ENCODE measurements at places on chromosomes 1 and 21. TPM values are rescaled to one million over a fixed set of nuclear protein-coding genes. Genes with fewer than 3 reads are reported as not detected.

Gene GUCA2A
- total RNA-seq, result not detected

Gene LRRC38
- total RNA-seq, result not detected

Gene GPR37L1
- total RNA-seq, result not detected

Gene TSPEAR
- total RNA-seq, result not detected

Gene OVAAL
- not detected for total RNA-seq

Gene TRNP1
- not detected for total RNA-seq

Gene FTCD
- total RNA-seq, result 0.18 TPM

Gene POGK
- total RNA-seq, result 34.4 TPM

Gene BRDT
- total RNA-seq, result 0.58 TPM

Gene AMY2B
- 8.6 TPM for total RNA-seq

Gene DNAJC6
- total RNA-seq, result 5.4 TPM

Gene TFF2
- not detected for total RNA-seq

Gene ITLN2
- total RNA-seq, result not detected

Gene FAM78B
- 0.28 TPM for total RNA-seq

Gene MYOM3
- total RNA-seq, result not detected

Gene MAGOH
- total RNA-seq, result 65.3 TPM

Gene LEMD1
- 2.2 TPM for total RNA-seq

Gene PATJ
- total RNA-seq, result 10.8 TPM

Gene SLC35F3
- total RNA-seq, result 11.3 TPM

Gene IGSF3
- total RNA-seq, result 0.58 TPM

Gene S100A6
- total RNA-seq, result 799 TPM

Gene KCNT2
- total RNA-seq, result not detected

Gene NOC2L
- 58.4 TPM for total RNA-seq

Gene OR2G6
- not detected for total RNA-seq

Gene CHAF1B
- 18.8 TPM for total RNA-seq

Gene PRELP
- total RNA-seq, result not detected

Gene ANGPTL1
- total RNA-seq, result not detected

Gene CHIA
- not detected for total RNA-seq

Gene SPATA17
- not detected for total RNA-seq

Gene TRIM17
- total RNA-seq, result 3.8 TPM

Gene CIART
- 1.5 TPM for total RNA-seq

Gene KCNN3
- total RNA-seq, result 0.10 TPM

Gene FCRL6
- total RNA-seq, result not detected

Gene ANKRD35
- 0.35 TPM for total RNA-seq
